ENCODE measurements at places on chromosomes 7 and 10.

DNA sequence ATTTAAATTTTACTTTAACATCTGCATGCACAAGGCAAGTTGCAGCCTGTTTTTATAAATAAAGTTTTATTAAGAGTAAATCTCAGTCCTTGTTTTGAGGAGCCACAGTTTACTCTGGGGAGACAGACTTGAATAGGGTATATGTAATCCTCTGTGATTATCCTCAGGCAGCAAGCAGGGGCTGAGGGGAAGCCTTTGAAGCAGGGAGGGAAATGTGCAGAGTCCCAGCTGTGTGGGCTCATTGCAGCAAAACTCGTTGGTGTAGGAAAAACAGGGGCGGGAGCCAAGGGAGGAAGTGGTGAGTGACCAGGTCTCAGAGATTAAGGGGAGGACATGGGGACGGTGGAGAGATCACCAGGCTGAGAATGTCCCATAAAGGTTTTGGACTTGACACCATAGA, 34.3 kb upstream of the SMC3 start:
- no peak overlapping the region for H3K4me3 ChIP-seq
- H3K4me1 ChIP-seq, result peaks cover 79% of the 10 kb centered on the region
- no peak overlapping the region for H3K27ac ChIP-seq
- H3K36me3 ChIP-seq, result no peaks in the 10 kb centered on the region
- H3K27me3 ChIP-seq, result no peaks in the 10 kb centered on the region

GRCh38 chr7:100546926-100547800, 8.2 kb downstream of the AGFG2 start:
- H3K27me3 ChIP-seq, result no peaks in the 10 kb centered on the region
- no peak for DNase-seq
- peaks cover 31% of the 10 kb centered on the region for H3K36me3 ChIP-seq
- peak overlapping the region; percentile 92 for H3K27ac ChIP-seq

DNA sequence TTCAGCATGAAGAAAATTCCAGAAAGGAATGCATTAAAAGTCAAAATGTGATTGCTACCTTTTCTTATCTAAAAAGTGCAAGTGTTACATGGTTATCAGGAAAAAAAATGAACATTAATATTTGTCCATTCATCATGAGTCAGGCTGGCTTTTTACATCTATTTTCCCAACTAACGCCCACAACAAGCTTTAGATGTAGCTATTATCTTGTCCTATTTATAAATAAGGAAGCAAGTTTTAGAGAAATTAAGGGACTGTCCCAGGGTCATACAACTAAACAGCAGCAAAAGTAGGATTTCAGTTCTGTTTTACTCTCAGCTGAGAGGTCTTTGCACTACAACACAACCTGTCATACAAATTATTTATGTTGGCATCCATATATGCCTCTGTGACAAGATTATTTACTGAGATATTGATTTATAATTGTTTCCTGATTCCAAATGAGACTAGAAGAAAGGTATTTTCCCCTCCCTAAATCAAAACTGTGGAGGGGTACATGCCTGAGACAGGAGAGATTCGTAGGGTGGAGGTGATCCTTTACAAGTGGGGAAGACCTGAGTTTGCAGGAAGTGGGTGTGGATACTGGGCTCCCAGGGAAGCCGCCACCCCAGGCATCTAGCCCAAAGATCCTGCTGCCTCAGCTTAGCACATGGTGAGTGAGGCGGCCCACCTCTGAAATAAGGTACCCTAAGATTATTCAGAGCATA, 57.2 kb upstream of the ARID5B start:
- peaks cover 40% of the 10 kb centered on the region for H3K4me1 ChIP-seq
- no peaks in the 10 kb centered on the region for H3K36me3 ChIP-seq
- H3K4me3 ChIP-seq, result peak overlapping the region; percentile 14
- DNase-seq, result no peak

- no peak overlapping the region for H3K27ac ChIP-seq
- no peak overlapping the region for H3K4me3 ChIP-seq
- no peak for DNase-seq
- no peaks in the 10 kb centered on the region for H3K4me1 ChIP-seq
- no peaks in the 10 kb centered on the region for H3K36me3 ChIP-seq
Measured at GRCh38 chr10:78829565-78829964, 239.2 kb upstream of the ZMIZ1 start.

- no peak overlapping the region for H3K4me3 ChIP-seq
- H3K27ac ChIP-seq, result no peak overlapping the region
- no peaks in the 10 kb centered on the region for H3K36me3 ChIP-seq
- H3K27me3 ChIP-seq, result peaks cover 5% of the 10 kb centered on the region
Measured at GRCh38 chr7:51269321-51269720, 47.3 kb downstream of the COBL start.

DNA sequence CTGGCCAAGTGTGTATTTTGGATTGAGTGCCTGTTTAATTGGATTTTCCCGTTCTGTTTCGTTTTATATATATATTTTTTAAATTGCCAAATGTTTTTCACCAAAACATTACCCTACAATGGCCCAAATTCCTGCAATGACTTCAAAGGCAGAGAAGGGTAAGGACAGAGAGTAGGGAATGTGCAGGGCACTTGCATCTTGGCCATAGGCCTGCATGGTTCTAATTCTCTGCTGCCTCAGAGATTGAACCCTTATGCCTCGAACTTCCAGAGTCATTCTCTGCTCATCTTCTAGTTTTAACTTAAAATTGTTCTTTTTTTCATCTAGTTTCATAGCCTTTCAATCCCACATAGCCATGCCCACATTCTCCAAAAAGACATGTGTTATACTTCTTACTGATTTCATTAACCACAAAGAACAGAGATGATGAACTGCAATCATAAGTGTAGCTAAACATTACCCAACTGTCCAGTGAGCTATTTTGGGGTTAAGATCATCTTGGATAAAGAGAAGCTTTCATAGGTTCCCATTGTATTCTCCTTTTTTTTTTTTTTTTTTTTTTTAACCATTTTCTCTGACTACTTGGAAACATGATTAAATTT, 177.6 kb downstream of the PLXDC2 start:
- H3K36me3 ChIP-seq, result no peaks in the 10 kb centered on the region
- DNase-seq, result no peak
- H3K4me3 ChIP-seq, result no peak overlapping the region
- H3K27ac ChIP-seq, result no peak overlapping the region
- no peaks in the 10 kb centered on the region for H3K27me3 ChIP-seq

GRCh38 chr10:29546773-29547313, 87.9 kb downstream of the SVIL start:
- no peaks in the 10 kb centered on the region for H3K27me3 ChIP-seq
- DNase-seq, result no peak
- H3K4me3 ChIP-seq, result no peak overlapping the region
- H3K4me1 ChIP-seq, result no peaks in the 10 kb centered on the region
- no peak overlapping the region for H3K27ac ChIP-seq

GRCh38 chr7:119937745-119938144, 335.2 kb upstream of the KCND2 start:
- H3K4me1 ChIP-seq, result no peaks in the 10 kb centered on the region
- no peak overlapping the region for H3K4me3 ChIP-seq
- H3K27me3 ChIP-seq, result no peaks in the 10 kb centered on the region
- H3K27ac ChIP-seq, result no peak overlapping the region
- no peaks in the 10 kb centered on the region for H3K36me3 ChIP-seq
- no peak for DNase-seq

- no peaks in the 10 kb centered on the region for H3K27me3 ChIP-seq
- peak overlapping the region; percentile 65 for H3K27ac ChIP-seq
- H3K4me3 ChIP-seq, result no peak overlapping the region
- H3K4me1 ChIP-seq, result peaks cover 12% of the 10 kb centered on the region
- no peak for DNase-seq
Measured at GRCh38 chr10:22244001-22244400, 26.2 kb upstream of the EBLN1 start.

- no peak for DNase-seq
- no peaks in the 10 kb centered on the region for H3K4me1 ChIP-seq
- no peak overlapping the region for H3K27ac ChIP-seq
- H3K36me3 ChIP-seq, result no peaks in the 10 kb centered on the region
Measured at GRCh38 chr10:35949811-35950211, 307.7 kb upstream of the FZD8 start.

All from stimulated activated naive B cell treated with anti-CD40 and anti-IgM and Interleukin-4, amounts not matched to agents 10 μg/mL and 1 μg/mL and 100 μg/mL, for 72 hours (primary cell).